CD8-positive, alpha-beta memory T cell (primary cell): ENCODE measurements at places on chromosomes 16 and 17.

DNA sequence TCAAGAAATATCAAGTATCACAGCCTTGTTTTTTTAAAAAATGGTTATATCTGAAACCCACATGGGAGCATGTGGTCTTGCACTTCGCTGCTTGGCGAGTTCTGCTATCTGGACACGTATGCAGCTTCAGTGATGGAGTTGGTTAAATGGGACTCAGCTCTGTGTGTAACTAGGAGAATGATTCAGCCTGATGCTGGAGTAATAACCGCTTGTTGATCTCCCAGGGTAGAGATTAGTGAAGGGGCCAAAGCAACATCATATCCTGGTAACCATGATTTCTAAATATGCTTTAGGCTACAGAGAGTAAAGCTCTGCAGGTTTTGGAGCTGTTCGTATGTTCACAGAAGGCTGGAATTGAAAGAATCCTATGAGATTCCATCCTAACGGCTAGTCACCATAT lies 63.2 kb downstream of the IQCK start:
- DNase-seq: no peak

DNA sequence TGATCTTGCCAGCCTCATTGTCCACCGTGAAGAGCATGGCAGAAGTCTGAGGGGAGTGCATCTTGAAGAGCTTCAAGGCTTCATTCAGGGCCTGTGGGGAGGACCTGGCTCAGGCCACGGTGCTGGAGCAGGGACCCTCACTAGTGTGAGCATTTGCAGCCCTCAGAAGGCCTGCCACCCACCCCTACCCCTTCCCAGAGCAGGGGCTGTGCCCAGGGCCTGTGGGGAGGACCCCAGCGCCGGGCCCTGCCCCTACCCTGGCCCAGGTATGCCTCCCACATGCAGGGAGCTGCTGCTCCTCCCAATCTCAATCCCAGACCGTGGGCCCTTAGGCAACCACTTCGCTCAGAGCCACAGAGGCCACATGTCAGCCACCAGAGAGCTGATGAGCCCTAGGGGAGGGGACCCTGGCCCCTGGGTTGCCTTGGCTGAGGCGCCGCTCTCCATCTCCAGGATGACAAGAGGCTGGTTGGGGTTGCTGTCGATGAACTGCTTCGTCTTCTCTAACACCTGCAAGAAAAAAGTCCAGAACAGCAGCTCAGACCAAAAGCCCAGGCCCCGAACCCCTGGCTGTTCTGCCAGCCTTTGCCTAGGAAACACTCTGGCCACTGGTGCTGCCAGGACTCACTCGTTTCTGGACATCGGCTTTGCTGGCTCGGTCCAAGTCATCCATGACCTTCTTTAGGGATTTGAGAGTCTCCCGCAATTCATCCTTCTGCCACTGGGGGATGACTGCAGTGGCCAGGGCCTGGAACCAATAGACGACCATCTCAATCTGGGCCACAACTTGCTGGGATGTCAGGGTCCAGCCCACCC lies 1.8 kb upstream of the EXOSC6 start:
- DNase-seq: peak; percentile 17

DNA sequence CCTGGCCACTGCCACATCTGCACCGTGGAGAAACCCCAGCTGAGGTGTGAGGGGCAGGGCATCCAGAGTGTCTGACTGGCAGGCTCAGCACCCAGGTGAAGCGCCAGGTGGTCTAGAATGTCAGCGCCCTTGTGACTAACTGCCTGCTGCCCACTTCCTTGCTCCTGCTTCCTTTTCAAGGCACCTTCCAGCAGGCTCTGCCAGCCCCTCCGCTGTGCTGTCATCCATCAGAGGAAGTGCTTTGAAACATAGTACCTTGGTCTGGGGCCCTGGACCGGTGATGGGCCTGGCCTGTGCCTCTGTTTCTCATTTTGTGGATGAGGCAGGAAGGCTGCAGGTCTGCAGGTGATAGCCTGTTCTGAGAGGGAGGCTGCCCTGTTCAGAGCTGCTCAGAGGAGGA lies 5.5 kb downstream of the SPNS2 start:
- no peak for DNase-seq

DNA sequence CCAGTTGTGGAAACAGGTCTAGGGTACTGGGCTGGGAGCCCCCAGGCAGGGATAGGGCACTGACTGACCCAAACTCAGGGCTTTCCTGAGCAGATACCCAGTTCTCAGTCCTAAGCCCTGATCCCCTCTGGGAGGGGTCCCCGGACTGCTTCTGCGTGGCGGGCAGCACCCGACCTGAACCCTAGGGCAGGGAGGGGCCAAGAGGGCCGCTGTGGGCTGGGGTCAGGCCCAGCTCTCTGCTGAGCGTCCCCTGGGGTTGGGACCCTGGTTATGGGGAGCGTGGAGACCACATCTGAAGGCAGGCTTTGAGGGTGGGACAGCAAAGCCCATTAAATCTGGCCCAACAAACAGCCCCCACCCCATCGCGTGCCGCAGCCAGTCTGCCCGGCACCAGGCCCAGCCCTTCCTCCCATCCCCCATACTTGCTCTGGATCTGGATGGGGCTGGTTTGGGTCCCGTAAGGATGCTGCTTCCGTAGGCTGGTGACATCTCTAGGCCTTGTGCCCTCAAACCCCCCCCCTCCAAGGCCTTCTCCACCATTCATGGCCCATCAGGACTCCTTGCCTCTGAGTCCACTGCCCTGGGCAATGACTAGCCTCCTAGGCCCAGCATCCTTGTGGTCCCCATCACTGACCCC lies 691 bp upstream of the FAM83G start:
- no peak for DNase-seq

DNA sequence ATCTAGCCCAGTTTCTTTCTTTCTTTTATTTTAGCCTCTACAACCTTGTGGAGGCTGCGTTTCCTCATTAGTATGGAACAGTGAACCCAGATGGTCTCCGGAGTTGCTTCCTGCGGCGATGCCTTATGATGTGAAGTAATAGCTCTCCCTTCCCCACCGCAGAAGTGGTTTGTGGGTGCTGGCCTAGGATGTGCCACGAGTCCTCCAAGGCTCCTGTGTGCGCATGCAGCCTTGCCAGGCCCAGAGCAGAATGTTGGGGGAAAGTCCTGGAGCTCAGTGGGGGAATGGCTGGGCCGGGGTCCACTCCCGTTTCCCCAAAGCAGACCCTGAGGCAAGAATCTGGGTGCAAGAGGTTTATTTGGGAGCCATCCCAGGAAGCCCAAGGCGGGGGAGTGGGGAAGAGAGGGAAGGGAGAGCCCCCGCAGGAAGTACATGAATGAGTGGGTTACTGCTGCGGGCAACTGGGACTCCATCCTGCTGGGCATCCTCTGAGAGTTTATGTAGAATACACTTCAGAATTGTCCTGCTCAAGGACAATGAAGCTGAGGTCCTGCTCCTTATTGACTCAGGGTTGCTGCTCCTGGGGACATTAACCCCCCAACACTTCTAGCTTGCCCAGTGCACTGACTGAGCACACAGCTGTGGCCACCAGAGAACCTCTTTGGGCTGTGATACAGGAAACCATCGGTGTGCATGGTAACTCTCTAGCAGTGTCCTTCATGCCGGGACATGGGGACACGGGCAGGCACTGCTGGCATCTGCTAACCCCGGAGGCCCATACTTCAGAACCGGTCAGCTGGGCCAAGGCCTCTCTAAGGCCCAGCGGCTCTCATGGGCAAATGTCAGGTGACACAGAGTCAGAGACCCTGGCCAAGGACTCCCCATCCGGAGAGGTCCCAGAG lies 3.7 kb upstream of the HCRT start:
- no peak for DNase-seq

DNA sequence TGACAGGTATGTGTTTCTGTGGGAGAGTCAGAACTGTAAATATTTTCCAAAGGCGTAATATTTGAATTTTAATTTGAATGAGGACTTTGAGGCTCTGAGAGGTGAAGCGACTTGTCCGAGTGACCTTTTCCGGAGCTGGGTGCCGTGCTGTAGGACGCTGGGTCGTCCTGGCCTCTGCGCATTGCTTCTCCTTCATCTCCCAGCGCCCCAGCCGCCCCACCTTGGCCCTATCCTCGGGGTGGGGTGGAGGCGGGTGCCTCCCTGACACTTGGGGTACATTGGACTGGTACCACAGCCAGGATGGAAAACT lies 147.8 kb downstream of the SPECC1 start:
- DNase-seq: no peak

GRCh38 chr16:76970745-76971099 lies 220.3 kb upstream of the MON1B start:
- no peak for DNase-seq

- no peak for DNase-seq
These were observed 13.6 kb downstream of the PIMREG start for GRCh38 chr17:6457688-6458459.

DNA sequence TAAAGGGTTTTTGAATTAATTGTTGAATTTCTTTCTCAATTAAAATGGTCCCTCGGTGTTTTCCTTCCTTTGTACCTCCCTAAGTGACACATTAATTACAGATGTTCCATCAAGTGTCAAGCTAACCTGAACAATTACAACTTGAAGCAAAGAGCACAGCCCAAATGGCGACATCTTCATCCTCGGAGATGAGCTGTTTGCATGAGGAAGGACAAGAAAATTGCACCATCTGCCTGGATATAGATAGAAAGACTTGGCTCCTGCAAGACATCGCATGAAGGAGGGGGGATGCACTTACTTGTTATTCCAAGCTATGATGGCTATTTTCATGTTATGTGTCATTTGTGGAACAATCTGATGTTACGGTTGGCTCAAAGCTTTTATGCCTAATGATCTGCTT lies 86.4 kb upstream of the ZKSCAN2 start:
- DNase-seq: no peak

DNA sequence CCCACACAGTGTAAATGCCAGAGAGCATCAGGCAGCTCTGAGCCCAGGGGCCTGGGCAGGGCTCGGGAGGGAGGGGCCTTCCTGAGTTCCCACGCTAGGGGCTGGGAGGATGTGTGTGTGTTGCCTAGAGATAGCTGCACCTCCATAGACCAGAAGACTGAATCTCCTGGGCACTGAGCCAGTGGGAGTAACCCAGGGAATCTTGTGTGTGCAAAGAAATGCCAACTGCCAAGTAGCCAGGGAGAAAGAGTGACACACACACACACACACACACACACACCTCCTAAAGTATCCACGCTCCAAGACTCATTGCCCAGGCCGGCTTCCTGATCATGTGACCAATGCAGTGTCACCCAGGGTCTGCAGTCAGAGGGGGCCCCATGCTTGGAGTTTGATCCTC lies 166.2 kb upstream of the RPL38 start:
- no peak for DNase-seq

DNA sequence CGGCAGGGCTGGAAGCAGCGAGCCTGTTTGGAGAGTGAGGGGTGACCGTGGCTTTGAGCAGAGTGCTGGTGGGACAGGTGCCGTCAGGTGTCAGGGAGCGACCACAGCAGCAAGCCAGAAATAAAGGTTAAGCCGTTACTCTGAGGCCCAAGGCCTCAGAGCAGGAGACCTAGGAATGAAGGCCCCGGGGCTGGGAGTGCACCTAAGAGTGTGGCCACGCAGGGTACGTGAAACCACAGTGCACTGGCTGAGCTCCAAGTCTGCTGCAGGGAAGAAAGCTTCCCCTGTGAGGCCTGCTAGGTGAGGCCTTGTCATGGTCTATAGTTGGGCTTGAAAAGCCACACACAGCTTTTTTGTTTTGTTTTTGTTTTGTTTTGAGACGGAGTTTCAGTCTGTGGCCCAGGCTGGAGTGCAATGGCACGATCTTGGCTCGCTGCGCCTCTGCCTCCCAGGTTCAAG lies 8.7 kb downstream of the CLUAP1 start:
- DNase-seq: peak; percentile 44

- DNase-seq: no peak
These were observed 2.3 kb downstream of the BAIAP2 start for GRCh38 chr17:81037026-81037797.

DNA sequence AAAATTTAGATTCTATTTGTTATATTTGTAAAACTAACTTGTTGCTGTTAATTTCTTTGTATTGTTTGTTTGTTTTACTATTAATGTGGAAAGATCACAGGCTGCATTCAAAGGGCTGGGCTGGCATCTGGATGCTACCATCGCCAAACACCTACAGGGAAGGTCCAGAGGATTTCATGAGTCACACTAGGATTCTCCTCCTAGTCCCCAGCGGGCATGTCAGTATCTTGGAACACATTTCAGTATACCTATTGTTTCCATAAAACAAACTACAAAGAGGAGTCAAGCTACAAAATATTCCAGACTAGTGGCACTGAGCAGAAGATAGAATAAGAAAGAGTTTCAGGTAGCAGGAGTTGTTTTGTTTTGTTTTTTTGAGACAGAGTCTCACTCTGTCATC lies 55.3 kb downstream of the NOG start:
- DNase-seq: no peak

DNA sequence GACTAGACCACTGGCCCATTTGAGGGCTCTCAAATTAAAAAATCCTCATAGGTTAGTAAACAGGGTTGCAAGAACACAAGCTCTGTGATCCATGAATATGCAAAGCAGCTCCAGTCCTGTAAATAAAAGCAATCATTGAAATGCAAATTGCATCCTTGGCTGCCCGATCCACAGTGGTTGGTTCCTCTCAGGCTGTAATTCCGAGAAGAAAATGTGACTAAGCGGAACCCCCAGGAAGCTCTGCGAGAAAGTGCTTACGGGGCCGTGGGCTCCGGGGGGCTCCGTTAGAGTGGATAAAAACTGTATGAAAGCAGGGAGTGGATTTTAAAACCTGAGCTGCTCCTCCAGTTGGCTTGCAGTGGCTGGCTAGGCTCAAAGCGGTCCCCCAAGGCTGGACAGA lies 2.5 kb downstream of the GPRC5B start:
- DNase-seq: no peak

DNA sequence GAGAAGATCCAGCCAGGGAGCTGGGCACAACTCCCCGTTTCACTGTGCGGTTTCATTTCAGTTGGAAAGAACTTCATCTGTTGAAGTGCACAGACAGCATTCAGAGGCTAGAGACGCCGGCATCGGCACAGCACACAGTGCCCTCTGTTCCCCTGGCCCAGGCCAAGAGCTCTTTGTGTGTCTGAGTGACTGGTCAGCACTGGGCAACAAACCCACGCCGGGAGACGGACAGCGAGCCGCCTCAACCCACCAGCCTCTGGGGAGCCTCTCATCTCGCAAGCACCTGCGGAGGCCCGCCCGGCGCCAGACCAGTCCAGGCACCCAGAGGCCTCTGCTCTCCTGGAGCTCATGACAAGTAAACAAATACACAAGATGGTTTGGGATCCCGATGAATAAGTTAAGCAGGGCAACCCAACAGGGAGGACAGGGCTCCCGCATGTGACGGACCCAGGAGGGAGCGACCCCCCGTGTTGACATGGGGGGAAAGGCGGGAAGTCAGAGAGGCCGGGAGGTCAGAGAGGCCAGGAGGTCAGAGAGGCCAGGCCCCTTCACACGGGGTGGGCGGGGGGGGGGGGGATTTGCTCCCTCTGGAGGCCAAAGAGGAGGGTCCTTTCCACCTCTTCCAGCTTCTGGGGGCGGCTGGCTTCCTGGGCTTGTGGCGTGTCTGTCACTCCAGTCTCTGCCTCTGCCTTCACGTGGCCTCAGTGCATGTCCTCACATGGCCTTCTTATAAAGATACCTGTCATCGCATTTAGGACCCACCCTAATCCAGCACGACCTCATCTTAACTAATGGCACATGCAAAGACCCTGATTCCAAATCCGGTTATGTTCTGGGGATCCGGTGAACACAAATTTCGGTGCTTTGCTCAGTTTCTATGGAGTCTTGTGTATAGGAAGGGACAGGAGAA lies 25.8 kb upstream of the KLHDC4 start:
- DNase-seq: no peak

- no peak for DNase-seq
These were observed 9.4 kb upstream of the SLC7A5 start for GRCh38 chr16:87878704-87879103.
